ENCODE measurements at places on chromosomes 2 and 18.
A peak's percentile ranks its signal among the peaks of the same experiment; 100 is the strongest.

DNA sequence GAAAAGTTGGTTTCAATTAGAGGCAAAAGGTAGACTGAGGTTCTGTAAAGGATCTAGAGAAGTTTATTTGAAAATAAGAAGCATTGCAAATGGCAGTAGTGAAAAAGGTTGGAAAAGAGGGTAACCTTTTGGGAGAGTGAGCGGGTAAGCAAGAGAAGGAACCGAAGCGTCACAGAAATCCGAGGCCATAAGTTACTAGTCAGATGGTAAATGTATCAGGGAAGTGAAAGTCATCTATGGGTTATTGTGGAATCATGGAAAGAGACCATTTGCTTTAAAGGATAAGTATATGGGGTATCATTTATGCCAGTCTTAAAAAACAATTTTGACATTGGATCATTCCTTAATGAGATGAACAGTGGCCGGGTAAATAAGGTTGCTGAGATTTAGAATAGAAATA is 30.5 kb downstream of the EML4 start:
- no peak for DNase-seq

GRCh38 chr2:68643011-68643873 is at the start of gene PROKR1:
Gene PROKR1 (plus strand): TSS chr2:68643579. CDS start chr2:68645822, 2,243 bp downstream.
- DNase-seq: peak; percentile 78

GRCh38 chr2:230668184-230668938 is 44.3 kb upstream of the CAB39 start:
- peak; percentile 49 for DNase-seq

DNA sequence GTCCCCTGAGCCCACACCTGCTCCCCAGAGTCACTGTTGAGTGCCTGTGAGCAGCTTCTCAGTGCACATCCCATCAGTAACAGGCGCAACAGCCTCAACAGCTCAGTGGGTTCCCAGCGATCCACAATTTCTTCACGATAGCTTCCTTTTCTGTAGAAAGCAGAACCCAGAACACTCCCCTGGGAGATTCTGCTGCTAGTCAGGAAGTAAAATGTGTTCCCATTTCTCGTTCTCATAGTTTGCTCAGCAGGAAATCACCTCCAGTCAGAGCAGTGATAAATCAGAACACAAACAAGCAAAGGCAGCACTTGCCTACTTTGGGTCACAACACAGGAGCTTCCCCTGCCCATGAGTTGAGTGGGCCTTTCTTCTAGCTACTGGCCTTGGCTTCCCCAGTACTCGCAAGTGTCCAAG is 48.9 kb upstream of the ATG16L1 start:
- DNase-seq: no peak

DNA sequence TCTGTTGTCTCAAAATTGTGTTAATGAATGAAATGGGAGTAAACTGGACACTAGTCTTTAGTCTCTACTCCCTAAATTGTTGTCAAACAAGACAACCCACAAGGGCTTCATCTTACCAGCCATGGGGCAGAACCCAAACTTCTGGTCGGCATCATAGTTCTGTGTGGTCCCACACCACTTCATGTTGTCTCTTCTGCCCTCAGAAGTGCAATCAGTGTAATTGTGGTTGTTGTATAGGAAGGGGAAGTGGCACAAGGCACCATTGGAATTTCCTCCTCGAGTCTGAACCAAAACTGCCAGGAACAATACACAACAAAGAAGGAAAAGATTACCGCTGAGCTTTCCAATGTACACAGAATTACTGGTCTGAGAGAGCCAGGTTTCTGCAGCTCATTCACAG is 12.6 kb downstream of the FN1 start:
- no peak for DNase-seq

DNA sequence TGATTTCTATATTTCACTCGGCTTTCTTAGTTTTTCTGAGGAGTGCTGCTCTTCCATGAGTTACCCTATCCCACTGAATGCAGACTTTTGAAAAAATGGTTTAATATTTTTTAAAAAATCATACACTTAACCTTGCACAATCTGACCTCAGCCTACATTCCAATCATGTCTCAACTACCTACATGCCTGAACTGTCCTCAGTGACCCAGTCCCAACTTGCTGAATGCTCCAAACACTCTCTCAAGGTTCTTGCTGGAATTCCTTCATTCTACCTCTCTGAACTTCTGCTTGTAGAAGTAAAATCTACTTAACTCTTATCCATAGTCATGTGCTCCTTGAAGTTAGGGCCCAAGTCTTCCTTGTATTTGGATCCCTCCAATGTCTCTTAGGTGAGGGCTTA is 181.6 kb downstream of the XIRP2 start:
- no peak for DNase-seq

DNA sequence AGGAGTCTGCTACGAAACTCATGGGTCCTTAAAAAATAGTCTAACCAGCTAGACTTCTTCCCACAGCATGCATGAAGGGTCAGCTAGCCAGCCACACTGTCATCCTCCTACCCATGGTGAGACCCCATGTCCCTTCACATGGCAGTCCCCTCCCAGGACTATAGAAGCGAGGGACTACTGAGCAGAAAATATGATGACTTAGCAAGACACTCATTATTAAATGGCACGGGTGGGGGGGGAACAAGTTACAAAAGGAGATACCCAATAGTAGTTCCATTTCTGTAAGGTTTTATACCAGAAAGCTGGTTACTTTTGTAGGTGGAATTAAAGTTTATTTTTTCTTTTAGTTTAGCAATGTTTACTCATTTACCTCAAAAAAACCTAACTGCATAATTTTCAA is 31.5 kb downstream of the ST8SIA5 start:
- no peak for DNase-seq

GRCh38 chr2:212076456-212076855 is 462.1 kb downstream of the ERBB4 start:
- DNase-seq: peak; percentile 4

GRCh38 chr2:54347622-54348021 is 91.6 kb upstream of the TSPYL6 start:
- no peak for DNase-seq

- no peak for DNase-seq
Measured at GRCh38 chr2:58045580-58046334, 849 bp upstream of the VRK2 start.
